Kidney (tissue), 22 donors: ENCODE measurements at places on chromosomes 1 and 21. TPM values are rescaled to one million over a fixed set of nuclear protein-coding genes. Genes with fewer than 3 reads are reported as not detected.

DNA sequence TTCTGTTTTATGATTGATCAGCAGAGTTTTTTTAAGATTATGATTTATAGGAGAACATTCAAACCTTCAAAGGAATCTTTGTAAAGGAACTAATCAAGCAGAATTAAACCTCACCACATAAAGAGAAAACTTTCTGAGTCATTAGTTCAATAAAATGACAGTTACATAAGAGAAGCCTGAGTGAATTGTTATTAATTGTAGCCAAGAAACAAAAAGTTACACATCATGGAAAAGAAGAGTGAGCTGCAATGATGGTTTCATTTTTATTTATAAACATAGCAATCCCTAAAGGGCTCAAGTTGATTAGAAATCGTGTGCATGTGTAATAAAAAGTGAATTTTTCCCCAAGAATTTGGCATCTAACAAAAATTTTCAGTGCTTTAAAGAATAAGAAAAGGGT is 731.4 kb downstream of the LTN1 start:
- H3K27ac ChIP-seq = no peak overlapping the region
- no peaks in the 10 kb centered on the region for H3K36me3 ChIP-seq
- H3K27me3 ChIP-seq = no peaks in the 10 kb centered on the region
- DNase-seq = no peak

- DNase-seq = no peak
- H3K27me3 ChIP-seq = no peaks in the 10 kb centered on the region
- no peaks in the 10 kb centered on the region for H3K36me3 ChIP-seq
- H3K4me3 ChIP-seq = no peak overlapping the region
These were observed 42.6 kb downstream of the PKN2 start for GRCh38 chr1:88726697-88727096.

- H3K4me1 ChIP-seq = no peaks in the 10 kb centered on the region
- no peaks in the 10 kb centered on the region for H3K36me3 ChIP-seq
- H3K27me3 ChIP-seq = no peaks in the 10 kb centered on the region
- DNase-seq = no peak
These were observed 305.9 kb downstream of the BARHL2 start for GRCh38 chr1:90411185-90411584.

GRCh38 chr1:47761201-47761930 is 235.8 kb downstream of the TRABD2B start:
- H3K27me3 ChIP-seq = no peaks in the 10 kb centered on the region
- no peaks in the 10 kb centered on the region for H3K36me3 ChIP-seq
- H3K27ac ChIP-seq = no peak overlapping the region
- DNase-seq = peak; percentile 43
- H3K4me3 ChIP-seq = no peak overlapping the region

DNA sequence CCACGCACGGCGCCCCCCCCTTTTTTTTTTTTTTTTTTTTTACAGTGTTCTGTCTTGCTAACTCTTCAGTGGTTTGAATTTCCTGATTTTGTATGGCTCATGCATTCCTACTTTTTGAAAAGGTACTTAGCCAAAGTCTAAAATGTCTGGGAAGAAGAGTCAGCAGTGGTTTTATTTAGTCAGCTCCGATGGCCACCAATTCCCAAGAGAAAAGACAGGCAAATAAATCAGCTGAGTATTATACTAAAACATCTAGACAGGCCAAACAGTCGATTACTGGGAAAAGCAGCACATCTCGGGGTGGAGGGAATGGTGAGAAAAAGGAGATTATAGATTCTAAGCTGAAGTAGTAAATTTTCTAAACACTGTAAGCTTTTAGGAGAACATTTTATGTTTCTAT is 192.5 kb upstream of the ZRANB2 start:
- H3K27ac ChIP-seq = no peak overlapping the region
- H3K4me1 ChIP-seq = no peaks in the 10 kb centered on the region
- H3K36me3 ChIP-seq = no peaks in the 10 kb centered on the region
- DNase-seq = peak; percentile 5
- H3K27me3 ChIP-seq = no peaks in the 10 kb centered on the region

GRCh38 chr1:91655912-91656449 is 155.3 kb downstream of the CDC7 start:
- no peak for DNase-seq
- no peaks in the 10 kb centered on the region for H3K27me3 ChIP-seq
- no peaks in the 10 kb centered on the region for H3K4me1 ChIP-seq
- H3K4me3 ChIP-seq = no peak overlapping the region

DNA sequence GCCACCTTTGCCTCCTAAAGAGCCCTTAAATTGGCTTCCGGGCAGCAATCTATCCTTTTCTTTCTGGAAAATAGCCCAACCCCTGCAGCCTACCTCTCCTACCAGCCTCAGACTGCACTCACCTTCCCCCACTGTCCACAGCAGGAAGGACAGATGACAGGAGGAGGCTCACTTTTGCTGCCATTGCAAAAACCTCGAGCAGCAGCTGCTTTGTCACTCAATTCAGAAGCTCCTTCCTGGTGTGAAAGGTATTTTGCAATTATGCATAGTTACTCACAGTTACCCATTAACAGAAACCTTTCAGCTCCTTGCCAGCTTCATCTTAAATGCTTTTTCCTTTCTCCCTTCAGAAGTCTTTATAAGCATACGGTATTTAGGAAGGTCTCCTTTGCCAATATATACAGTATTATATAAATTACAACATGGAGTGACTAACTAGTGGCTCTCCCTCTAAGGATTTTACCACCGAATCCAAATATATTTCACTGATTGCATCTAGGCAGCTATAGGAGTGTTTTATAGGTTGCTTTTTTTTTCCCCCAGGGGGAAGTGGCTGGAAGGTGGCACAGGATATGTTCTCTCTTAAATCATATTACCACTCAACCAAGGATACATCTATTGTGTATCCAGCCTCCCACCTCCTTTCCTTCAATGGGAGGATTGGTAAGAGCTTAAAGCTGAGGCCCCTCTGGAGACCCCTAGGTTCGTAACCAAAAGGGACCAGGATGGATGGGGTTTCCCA is 142.1 kb upstream of the IPO9 start:
- H3K27ac ChIP-seq = no peak overlapping the region
- no peaks in the 10 kb centered on the region for H3K36me3 ChIP-seq
- DNase-seq = no peak

Gene GUCA2A
- polyA plus RNA-seq = not detected

Gene PCP4L1
- 1.2 TPM for polyA plus RNA-seq

Gene IRF6
- 24.0 TPM for polyA plus RNA-seq

Gene TEDDM1
- polyA plus RNA-seq = not detected

Gene GBP6
- not detected for polyA plus RNA-seq

Gene CTSE
- polyA plus RNA-seq = not detected

Gene FMN2
- polyA plus RNA-seq = 3.4 TPM

Gene DYRK3
- 3.5 TPM for polyA plus RNA-seq

Gene AZIN2
- polyA plus RNA-seq = 7.5 TPM

Gene IFI44
- polyA plus RNA-seq = 21.9 TPM

Gene OLFML3
- 22.9 TPM for polyA plus RNA-seq

Gene CELA3A
- polyA plus RNA-seq = not detected

Gene B4GALT3
- 33.5 TPM for polyA plus RNA-seq
